ENCODE measurements at places on chromosomes 13 and 19.

DNA sequence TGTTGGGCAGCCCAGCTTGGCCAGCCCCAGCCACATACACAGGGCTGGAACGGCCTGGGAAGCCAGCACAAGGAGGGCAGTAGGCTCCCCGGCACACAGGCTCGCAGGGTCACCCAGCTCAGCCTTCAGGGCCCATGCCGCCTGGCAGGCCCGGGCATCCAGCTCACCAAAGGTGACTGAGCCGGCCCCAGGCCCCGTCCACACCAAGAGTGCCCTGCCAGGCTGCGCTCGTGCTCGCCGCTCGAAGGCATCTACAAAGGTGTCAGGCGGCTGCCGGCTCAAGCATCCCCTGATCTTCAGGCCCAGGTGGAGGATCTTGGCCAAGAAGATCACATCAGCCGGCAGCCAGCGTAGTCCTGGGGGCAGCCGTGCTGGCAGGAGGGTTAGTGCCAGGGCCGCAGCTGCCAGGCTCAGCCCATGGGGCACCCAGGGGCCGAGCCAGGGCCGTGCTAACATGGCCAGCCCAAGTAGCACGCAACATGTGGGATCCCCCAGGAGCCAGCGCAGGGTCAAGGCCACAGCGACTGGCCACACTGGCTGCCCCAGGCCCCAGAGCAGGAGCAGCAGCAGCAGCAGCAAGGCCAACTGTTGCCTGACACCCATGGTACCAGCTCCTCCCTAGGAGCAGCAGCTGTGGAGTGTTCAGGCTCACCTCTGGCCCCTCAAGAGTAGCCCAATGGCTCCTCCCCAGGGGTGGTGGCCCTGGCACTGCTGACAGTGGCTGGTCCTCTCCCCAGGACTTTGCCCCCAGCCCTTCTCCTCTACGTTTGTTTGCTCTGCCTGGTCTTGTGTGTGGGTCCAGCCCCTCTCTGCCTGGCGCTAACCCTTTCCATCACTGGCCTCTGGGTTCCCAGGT, at the start of gene SLC27A5:
TSS of gene SLC27A5 (minus strand) at position 640 of the 856 bp plus-strand sequence. CDS start at position 603, 37 bp downstream.
- no peak for DNase-seq

GRCh38 chr13:33057019-33057780, 41.0 kb downstream of the KL start:
- no peak for DNase-seq

DNA sequence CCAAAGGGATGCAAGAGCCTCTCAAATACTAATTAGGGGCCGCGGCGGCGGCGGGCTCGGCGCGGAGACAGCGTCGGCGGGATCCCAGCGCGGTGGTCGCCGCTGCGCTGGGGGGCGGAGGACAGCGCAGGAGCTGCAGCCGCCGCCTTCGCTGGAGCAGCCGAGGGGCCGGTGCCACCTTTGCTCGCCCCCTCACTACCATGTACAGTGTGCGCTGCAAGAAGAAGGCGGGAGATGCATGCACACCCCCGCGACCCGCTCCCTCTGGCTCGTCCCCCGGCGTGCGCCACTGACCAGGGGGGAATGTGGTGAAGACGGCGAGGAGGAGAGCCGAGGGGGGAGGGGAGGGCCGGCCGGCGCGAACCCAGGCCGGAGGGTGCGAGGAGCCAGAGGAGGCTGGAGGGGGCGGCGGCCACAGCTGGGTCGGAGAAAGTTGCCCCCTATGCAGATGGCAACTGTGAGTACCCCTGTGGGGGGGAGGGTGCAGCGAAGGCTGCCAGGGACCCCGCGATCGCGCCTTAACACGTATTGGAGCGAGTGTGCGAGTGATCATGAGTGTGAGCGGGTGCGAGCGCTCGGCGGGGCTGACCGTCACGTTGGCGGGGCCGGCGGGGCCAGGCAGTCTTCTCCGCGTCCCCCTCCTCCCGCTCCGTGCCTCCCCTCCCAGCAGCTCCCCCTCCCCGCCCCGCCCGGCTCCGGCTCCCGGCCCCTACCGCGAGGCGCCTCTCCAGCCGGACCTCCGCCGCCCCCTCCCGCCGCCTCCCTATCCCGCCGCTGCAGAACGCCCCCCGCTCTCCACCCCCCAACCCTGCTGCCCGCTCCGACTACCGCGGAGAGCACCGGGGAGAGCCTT, 808 bp downstream of the SLITRK5 start:
- no peak for DNase-seq

- DNase-seq, result no peak
These were observed 7.7 kb upstream of the NOVA2 start for GRCh38 chr19:45981350-45981749.

DNA sequence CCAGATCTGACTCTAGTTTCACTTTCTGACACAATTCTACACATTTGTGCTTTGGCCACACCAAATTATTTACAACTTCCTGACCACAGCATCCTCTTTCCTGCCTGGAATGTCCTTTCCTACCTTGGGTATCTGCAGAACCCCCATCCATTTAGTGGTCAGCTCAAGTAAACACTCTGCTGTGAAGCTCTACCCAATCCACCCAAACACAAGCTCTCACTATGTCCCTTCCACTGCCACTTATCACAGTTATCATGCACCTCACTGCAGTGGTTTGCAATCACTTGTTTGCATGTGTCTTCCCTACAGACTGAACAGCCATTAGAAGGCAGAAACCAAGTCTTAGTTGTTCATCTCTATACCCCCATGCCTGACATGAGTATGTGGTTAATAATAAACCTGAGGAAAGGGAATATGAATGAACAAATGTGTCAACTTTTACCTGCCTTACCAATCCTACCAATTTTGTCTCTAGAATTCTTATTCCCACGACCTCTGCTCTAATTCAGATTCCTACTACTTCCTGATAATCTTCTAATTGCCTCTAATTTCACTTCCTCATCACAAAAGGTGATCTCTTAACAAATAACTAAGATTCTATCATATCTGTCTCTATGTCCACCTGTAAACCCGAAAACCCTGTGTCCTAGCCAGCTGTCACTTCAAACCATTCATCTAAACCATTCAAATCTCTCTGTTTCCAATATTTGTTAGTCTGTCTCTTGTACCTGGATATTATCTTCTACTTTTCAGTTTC, 25.1 kb downstream of the LNX2 start:
- DNase-seq, result no peak

GRCh38 chr13:30061217-30061616, 210.8 kb upstream of the UBL3 start:
- no peak for DNase-seq

All from stimulated activated CD4-positive, alpha-beta T cell treated with anti-CD3 and anti-CD28 coated beads, TNF-alpha, amount 100 ng/mL, for 1 hour (primary cell).